ENCODE measurements at places on chromosomes 6 and 20. TPM values are rescaled to one million over a fixed set of nuclear protein-coding genes. Genes with fewer than 3 reads are reported as not detected.

Gene MAP7
- 15.5 TPM for total RNA-seq

Gene SLC22A2
- total RNA-seq: not detected

Gene HDGFL1
- 0.11 TPM for total RNA-seq

Gene RBPJL
- total RNA-seq: not detected

Gene C6orf141
- total RNA-seq: 6.5 TPM

Gene LRRN4
- 78.8 TPM for total RNA-seq

Gene CST4
- total RNA-seq: not detected

Gene TSBP1
- not detected for total RNA-seq
